ENCODE measurements at places on chromosomes 12 and 14. TPM values are rescaled to one million over a fixed set of nuclear protein-coding genes. Genes with fewer than 3 reads are reported as not detected.

The POP5 gene
- 45.8 TPM for total RNA-seq

DNA sequence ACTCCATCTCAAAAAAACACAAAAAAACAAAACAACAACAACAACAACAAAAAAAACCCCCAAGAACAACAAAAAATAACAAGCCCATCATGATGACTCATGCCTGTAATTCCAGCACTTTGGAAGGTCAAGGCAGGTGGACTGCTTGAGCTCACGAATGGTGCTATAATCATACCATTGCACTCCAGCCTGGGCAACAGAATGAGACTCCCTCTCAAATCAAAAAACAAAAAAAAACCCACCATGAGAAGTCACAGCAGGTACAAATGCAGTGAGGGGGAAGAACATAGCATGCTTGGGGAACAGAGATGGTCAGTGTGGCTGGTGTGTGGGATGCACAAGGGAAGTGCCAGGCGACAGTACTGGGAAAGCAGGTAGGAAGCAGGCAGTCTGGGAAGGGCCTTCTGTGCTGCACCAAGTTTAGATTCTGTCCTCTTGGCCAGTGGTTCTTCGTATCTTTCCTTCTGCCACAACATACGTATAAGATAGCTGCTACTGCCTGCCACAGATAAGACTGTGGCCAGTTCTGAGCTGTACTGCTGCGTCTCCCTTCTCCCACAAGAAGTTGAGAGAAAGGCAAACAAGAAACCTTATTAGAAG lies 28.0 kb downstream of the ATG14 start:
- DNase-seq = no peak

GRCh38 chr14:105282098-105282725 lies 18.6 kb downstream of the BRF1 start:
- peak; percentile 63 for DNase-seq

GRCh38 chr14:74637178-74637550 lies 25.1 kb upstream of the LTBP2 start:
- no peak for DNase-seq

DNA sequence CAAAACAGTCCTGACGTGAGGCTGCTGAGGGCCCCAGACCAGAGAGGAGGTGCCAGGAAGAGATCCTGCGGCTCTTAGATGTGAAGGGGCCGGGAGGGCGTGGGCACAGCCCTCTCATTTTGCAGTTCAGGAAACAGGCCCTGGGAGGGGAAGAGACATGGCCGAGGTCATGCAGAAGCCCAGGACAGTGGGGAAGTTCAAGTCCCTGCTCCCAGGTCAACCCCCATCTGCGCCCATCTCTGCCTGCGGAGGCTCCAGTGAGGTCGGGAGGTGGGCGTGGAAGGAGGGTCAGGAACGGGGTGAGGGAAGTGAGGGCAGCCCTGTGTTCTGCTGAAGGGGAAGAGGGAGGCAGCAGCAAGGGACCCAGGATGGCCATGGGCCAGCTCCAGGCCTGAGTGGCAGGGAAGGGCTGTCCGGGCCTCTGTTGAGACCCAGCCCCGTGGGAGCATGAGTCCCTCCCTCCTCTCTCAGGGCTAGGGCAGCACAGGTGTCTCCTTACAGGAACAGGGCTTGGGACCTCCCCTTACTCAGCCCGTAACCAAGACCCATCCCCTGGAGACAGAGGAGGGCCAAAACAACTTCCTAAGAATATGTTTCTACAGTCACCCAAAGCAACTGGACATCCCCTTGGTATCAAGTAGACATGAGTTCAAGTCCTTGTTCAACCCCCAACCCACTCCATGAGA lies 90.8 kb downstream of the LGMN start:
- peak; percentile 24 for DNase-seq

DNA sequence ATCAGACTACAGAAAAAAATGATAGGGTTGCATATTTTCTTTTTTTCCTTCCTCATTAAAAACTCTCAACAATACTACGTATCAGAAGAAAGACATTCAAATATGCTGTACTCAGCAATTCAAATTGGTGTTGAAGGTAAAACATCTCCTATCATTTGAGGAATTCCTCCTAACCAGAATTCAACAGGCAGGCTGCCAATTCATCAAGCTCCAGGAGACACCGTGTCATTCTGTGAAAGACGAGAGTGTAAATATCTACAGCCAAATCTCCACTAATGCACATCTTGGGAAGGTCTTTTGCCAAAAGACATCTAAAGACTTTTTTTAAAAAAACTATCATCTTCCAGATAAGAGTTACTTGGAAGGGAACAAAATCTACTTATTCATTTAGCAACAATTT lies 26.6 kb downstream of the NT5DC3 start:
- no peak for DNase-seq

DNA sequence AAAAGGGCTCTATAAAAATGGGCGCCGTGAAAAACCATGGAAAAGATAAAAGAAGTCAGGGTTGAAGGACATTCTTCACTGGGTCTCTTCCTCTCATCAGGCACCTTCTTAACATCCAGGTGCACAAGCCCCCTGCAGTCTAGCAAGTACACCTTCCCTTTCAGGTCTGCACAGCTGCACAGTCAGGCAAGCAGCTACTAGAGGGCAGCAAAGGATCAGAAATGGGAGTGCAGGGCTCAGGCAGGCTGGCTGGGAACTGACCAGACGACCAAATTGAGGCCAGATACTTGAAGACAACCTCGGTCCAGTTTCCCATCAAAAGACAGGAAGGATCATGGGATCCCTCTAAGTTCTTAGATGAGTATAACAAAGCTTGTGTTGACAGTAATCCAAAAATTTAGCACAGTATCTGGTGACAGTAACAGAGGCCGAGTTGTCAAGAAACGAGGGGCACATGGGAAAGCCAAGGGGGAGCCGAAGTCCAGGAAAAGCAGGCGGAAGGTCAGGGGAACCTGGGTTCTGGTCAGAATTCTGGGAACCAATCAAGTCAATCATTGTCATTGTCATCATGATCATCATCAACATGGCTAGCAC lies 10.1 kb upstream of the GRIP1 start:
- DNase-seq = peak; percentile 71

DNA sequence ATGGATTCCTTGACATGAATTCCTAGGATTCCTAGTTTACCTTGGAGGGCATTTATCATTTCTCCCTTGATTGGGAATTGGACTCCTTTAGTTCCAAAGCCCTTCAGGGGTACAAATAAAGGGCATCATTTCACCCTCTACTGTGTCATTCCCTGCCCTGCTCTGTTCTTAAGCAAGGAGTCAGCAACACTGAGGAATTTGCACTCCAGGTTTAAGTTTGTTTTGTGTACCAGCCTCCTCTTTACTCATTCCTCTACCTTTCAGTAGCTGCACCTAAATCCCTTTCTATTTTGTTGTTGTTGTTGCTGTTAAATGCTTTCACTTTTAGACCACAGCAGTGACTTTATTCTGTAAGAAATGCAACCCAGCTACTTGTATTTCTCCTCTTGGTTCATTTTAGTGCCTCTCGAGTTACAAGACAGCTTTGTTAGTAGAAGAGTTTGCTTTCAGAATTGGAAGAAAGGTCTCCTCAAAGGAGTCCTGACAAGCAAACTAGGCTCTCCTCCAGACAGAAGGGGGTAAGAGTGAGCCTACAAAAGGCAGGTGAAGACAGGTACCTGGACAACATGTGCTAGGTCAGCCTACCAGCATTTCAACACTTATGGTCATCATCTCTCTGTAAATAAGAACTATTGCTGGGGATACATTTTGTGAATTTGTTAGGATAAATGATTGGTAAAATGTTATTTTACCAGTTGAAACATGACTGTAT lies 90.0 kb downstream of the RMST start:
- DNase-seq = no peak

Data from body of pancreas (tissue), 4 donors.